Endothelial cell (in vitro differentiated cells): ENCODE measurements at places on chromosomes 4 and X. TPM values are rescaled to one million over a fixed set of nuclear protein-coding genes. Genes with fewer than 3 reads are reported as not detected.

DNA sequence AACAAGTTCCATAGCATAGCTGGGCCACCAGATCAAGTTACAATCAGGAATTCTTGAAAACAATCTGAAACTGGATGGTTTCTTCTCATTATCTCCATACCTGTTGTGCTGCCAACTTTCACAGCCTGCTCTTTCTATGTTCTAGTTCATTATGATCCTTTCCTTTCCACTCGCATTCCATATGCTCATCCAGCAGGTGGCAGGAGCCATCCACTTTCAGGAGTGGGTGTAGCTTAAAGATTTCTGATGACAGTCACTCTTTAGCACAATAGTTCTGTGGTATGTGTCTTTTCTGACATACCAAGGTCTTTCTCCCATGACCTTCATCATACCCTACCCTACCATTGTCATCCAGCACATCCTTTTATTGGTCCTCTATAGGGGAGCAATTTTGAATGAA, 46.4 kb downstream of the PAGE2 start:
- DNase-seq: peak; percentile 19

DNA sequence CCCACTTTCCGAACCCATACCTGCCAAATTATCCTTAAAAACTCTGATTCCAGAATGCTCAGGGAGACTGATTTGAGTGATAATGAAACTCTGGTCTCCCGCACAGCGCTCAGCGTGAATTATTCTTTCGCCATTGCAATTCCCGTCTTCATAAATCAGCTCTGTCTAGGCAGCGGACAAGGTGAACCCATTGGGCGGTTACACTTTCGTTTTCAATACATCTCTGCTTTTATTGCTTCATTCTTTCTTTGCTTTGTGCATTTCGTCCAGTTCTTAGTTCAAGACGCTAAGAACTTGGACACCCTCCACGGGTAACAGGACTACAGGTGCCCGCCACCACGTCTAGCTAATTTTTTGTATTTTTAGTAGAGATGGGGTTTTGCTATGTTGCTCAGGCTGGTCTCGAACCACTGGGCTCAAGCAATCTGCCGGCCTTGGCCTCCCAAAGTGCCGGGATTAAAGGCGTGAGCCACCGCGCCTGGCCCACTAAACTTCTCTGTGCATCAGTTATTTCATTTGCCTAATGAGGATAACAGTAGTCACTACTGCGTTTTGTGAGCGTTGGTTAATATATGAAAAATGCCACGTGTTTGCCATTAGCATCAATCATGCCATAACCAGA, 936 bp upstream of the PGK1 start:
- DNase-seq: no peak

DNA sequence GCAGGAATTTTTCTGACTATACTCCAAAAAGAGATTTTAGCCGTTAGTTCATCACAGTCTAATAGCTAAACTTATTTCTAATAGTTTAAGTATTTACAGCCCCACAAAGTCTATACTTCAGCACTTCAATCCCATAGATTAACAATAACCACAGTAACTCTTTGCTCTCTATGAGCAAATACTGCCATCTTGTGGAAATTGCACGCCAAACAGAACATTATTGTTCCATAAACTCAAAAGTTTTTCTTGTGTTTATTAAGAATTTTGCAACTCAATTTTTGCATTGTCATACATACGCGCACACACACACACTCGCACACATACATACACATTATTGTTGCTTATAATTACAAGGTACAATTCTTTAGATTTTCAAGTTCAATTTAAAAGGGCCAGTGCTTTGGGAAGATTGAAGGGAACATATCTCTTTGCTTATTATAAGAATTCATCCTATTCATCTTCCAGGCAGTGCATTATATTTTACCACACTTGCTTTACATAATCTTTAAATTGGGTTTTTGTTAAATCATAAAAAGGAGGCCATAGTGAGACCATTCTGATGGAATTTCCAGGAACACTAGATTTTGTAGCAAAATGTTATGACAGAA, 63.8 kb upstream of the ATOH1 start:
- peak; percentile 21 for DNase-seq

GRCh38 chr4:64417974-64418373, 8.7 kb upstream of the TECRL start:
- no peak for DNase-seq

GRCh38 chr4:64899563-64899962, 490.3 kb upstream of the TECRL start:
- DNase-seq: no peak

GRCh38 chrX:83771664-83772063, 89.3 kb upstream of the CYLC1 start:
- DNase-seq: peak; percentile 9

DNA sequence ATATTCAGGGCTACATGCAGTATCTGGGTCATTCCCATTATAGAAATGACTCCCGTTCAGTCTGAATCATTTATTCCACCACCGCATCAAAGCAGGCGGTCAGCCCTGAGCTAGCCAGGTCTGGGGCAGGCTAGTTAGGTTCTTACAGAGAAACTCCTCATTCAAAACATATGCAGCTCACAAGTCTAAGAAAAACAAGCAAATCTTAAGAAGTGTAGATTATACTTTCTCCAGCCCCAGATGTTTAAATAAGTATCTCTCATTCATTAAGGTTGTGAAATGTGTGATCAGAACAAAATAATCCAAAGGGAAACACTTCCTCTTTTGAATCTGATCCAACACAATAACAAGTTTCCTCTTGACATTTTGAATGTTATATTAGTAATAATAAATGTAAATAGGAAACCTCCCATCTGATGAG, 441.9 kb downstream of the INPP4B start:
- DNase-seq: no peak

DNA sequence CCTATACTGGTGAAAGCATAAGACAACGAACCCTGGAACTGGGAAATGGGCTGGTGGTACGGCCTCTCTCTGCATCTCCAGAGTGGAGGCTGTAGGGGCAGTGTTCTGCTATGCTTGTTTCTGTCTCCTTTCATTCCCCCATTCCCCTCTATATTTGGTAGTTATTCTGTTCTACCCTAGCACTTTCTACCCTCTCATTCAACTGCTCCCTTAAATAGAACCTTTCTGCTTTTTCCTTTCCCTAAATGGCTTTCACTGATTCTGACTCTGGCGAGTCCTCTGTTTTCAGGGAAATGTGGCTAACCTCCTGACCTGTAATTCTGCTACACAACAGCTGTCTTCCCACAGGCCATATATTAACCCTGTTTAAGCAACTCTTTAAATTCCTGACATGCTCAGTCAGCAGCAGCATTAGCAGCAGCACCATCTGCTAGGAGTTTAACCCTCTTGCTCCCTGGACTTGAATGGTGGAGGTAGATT, 94.2 kb downstream of the CXCL13 start:
- DNase-seq: no peak

- DNase-seq: no peak
These were observed 260.7 kb downstream of the INPP4B start for GRCh38 chr4:142585411-142585810.

DNA sequence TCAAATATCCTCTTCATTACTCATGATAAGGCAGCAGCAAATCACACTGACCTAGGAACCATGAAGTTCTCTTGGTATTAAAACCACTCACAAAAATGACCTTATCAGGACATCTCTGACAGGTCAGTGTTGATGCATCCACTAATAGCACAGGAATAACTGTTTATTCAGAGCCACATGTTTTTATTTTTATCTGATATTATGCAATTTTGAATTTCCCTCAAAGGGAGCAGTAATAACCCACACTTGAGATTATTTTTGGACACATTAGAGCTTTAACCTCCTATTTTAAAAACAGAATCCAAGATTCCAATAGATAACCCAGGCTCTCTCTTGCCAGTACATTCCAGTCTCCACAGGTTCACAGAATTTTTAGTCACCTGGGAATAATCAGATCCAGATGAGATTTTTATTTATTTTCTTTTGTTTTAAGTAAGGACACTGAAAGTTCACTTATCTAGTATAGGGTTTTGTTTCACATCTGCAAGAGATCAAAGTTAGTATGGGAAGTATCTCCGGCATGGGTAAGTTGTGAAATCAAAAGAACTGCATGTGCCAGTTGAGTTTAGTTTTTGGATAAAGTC, 36.3 kb upstream of the MYOZ2 start:
- DNase-seq: no peak

GRCh38 chr4:176357359-176358082, 37.8 kb downstream of the SPCS3 start:
- no peak for DNase-seq

DNA sequence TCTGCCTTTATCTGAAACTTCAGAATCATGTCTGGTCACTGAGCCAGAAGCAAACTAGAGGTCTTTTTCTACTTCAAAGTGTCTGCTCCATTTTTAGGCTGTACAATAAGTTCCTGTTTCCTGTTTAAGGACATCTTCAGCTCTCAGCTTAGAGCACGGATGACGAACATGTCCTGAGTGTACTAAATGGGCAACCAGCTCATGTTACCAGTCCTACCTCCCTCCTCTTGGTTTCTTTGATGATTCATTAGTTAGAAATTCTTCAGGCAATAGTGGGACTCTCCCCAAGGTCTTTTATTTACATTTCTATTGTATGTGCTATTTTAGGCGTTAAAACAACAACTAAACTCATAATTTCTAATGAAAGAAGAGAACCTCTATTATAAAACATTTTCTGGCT, 58.0 kb downstream of the ENPEP start:
- no peak for DNase-seq

The RBMXL3 gene
- total RNA-seq: not detected

The CPZ gene
- 0.90 TPM for total RNA-seq

The PRR32 gene
- total RNA-seq: not detected

The USP26 gene
- total RNA-seq: not detected

The SUPT20HL2 gene
- total RNA-seq: not detected

The GPM6B gene
- total RNA-seq: 18.8 TPM

The TMEM187 gene
- total RNA-seq: 12.0 TPM

The CFAP97 gene
- 18.2 TPM for total RNA-seq

The SCRG1 gene
- total RNA-seq: not detected
